ENCODE measurements at places on chromosomes 11 and 22.

DNA sequence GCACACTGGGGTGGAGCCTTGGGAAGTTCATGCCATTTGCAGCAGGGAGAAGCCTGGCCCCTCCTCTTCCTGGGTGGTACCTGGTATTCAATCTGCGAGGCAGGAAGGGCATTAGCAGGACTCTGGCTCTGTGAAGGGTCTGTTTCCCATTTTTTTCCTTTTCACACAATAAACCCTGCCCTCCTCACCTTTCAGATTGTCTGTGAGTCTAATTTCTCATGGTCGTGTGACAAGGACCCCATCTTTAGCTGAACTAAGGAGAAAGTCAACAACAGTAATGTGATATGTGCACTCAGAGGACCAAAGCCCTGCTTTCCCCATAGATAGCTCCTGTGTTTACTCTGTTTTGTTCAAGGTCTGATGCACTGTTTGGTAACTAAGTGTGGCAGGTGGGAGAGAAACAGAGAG, 26.6 kb upstream of the CASP4 start:
- no peak for DNase-seq

GRCh38 chr11:17510507-17511206, 33.6 kb downstream of the USH1C start:
- DNase-seq = no peak

GRCh38 chr22:28773461-28773867, 969 bp downstream of the CCDC117 start:
- peak; percentile 14 for DNase-seq

GRCh38 chr22:46829117-46829891, 66.9 kb downstream of the TBC1D22A start:
- no peak for DNase-seq

DNA sequence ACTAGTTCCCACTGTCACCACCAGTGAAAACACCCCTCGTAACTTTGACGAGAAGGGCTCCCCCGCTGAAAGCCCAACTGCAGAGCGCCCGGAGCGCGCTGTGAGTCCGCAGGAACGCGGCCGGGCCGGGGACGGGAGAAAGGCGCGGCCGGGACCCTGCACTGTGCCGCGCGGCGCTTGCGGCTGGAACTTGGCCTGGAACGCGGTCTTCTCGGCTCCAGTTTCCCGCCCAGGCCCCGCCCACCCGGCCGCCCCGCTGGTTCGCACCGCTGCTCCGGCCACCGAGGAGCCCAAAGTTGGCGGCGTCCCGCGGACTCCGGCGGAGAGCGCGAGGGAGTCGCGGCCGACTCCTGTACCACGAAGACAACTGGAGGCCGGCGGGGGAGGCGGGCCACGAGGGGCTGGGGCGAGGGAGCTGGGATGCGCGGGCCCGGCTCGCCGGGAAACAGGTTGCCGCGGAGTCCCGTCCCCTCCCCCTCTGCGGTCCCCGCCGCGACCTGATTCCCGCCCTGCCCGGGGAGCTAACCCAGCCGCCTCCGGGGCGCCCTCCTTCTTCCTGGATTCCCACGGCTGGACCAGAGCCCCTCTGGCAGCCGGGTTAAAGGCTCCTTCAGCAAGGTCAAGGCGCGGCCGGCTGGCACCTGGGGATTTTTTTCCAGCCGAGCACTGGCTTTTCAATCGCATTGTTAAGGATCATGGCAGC, 3.4 kb downstream of the TENM4 start:
- no peak for DNase-seq

- no peak for DNase-seq
Observed at GRCh38 chr11:1854132-1854948, 1.5 kb downstream of the LSP1 start.

DNA sequence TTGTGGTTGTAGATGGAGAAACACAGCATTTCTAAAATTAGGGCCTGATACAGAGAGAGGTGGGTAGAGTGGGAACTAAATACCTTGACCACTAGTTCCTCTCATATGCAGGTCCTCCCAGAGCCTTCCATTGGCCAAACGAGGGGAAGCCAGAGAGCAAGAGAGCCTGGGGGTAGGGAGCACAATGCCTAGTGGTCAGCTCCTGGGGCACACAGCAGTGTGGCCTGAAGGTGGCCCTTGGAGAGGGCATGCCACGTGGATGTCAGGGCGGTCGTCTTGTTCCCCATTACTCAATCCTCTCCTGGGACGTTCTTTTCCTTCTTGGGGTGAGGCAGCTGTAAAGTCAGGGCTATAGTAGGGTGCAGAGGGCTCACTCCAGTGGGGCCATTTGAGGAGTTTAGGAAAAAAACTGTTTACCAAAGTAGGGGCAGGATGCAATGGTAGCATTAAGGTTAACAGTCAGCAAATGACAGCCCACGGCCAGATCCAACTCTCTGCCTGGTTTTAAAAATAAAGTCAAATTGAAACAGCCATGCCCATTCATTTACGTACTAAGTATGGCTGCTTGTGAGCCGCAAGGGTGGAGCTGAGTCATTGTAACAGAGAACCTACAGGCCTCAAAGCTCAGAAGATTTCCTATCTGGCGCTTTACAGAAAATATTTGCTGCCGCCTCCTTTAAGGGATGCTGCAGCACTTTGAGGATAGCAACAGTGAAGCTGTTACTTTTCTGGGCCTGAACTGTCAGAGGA, 7.6 kb downstream of the MYO18B start:
- no peak for DNase-seq

DNA sequence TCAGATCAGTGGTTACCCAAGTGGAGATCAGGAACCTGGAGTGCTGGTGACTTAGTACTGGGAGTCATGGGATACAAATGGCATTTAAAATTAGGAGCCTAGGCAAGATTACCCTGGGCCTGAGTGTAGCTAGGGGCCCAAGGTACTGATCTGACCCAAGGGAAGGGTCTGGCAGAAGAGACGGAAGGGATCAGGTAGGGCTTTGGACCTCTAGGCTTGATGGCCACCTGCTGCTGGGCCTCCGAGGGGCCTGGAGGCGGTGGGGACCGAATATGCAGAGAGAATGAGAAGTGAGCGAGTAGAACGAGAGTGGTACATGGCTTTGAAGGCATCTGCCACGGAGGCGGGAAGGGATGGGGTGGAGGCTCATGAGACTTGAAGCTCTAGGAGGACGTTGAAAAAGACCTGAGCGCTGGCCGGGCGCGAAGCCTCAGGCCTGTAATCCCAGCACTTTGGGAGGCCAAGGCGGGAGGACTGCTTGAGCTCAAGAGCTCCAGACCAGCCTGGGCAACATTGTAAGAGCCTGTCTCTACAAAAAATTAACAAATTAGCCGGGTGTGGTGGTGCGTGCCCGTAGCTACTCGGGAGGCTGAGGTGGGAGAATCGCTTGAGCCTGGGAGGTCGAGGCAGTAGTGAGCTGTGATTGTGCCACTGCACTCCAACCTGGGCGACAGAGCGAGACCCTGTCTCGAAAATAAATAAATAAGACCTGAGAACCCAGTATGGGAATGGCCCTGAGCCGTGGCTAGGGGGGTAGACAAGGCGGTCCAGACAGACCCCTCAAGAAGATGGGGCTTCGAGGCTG, 563 bp upstream of the PPIL2 start:
- no peak for DNase-seq

- DNase-seq = no peak
Observed at GRCh38 chr22:40002935-40003715, 8.4 kb downstream of the FAM83F start.

DNA sequence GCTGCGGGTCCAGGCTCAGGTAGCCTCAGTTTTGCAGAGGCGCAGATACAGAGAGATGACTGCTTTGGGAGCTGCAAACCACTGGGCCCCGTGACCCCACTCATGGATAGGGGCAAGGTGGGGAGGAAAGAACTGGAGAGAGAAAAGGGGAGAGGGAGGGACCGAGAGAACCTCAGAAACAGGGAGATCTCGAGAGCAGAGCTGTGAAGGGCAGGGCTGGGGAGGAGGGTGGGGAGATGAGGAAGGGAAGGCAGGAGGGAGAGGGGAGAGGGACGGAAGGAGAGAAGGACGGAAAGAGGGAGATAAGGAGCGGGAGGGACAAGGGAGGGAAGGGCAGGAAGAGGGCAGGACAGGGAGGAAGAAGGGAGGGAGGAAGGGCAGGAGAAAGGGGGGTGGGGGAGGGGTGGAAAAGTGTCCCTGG, 46.3 kb downstream of the IGLL1 start:
- DNase-seq = no peak

GRCh38 chr11:60454212-60454611, 1.4 kb upstream of the MS4A1 start:
- DNase-seq = no peak

- no peak for DNase-seq
Observed at GRCh38 chr11:61860054-61860903, 31.1 kb downstream of the FADS3 start.

DNA sequence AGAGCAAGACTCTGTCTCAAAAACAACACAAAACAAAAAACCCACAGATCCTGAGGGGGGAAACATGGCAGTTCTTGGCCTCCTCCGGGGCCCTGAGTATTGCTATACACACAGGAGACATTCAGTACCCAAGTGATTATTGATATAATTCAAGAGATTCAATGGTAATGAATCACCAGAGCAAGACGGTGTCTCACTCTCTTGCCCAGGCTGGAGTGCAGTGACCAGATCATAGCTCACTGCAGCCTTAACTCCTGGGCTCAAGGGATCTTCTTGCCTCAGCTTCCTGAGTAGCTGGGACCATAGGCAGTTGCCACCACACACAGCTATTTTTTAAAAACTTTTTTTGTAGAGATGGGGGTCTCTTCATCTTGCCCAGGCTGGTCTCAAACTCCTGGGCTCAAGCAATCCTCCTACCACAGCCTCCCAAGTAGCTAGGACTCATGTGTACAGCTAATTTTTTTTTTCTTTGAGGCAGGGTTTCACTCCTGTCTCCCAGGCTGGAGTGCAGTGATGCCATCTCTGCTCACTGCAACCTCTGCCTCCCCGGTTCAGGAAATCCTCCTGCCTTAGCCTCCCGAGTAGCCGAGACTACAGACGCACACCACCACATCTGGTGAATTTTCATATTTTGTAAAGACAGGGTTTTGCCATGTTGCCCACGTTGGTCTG, 21.8 kb upstream of the PIK3C2A start:
- no peak for DNase-seq

- no peak for DNase-seq
Observed at GRCh38 chr11:15625691-15626090, 511.0 kb downstream of the INSC start.

DNA sequence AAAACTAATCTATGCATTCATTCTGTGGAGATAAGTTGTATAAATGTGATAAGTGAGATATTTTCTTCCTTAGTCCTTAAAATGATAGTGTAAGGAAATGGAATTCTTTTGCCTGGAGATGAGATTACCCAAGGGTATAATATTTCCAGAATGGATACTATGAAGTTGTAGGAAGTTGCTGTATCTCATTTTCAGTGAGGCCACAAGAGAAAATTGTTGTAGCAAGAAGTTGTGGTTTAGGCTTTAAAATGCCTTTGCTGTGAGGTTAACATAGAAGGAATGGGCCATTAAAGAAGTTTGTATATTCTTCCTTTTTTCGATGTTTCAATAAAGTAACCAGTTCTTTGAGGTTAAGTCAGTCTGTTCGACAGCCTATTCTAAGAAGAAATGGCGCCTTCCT, 50.7 kb upstream of the LIN7C start:
- DNase-seq = no peak

- DNase-seq = no peak
Observed at GRCh38 chr11:86664930-86665329, 7.5 kb downstream of the ME3 start.

GRCh38 chr22:40982482-40983385, 31.6 kb downstream of the RBX1 start:
- DNase-seq = no peak

- no peak for DNase-seq
Observed at GRCh38 chr11:12682737-12683500, 8.7 kb downstream of the TEAD1 start.

- DNase-seq = no peak
Observed at GRCh38 chr11:48025984-48026340, 45.6 kb downstream of the PTPRJ start.

DNA sequence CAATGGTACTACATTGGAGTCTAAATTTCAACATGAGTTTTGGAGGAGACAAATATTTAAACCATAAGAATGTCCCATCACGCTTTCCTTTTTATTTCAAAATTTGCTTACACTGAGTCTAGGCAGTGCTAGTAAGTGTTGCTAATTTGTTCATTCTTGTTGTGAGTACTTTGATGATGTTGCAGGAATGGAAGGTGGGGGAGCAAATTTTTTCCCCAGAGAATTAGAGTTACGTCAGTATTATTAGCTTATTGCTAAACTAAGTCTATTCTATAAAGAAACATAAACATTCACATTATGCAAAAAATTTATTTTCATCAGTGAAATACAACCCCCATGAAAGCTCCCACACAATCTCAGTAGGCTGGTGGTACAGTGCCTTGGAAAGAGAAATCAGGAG, 88.0 kb downstream of the BLID start:
- DNase-seq = no peak

GRCh38 chr11:64545619-64546018, 45.4 kb upstream of the SLC22A12 start:
- no peak for DNase-seq
